AG09319 (cell line): ENCODE measurements at places on chromosomes 12 and 14.

- DNase-seq: no peak
Observed at GRCh38 chr14:100898935-100899883, 4.3 kb downstream of the RTL1 start.

GRCh38 chr12:45191239-45191638 is 24.7 kb upstream of the ANO6 start:
- no peak for DNase-seq

GRCh38 chr12:992647-993046 is 1.6 kb downstream of the ERC1 start:
- no peak for DNase-seq

GRCh38 chr14:66662374-66662773 is 154.4 kb downstream of the GPHN start:
- DNase-seq: no peak

DNA sequence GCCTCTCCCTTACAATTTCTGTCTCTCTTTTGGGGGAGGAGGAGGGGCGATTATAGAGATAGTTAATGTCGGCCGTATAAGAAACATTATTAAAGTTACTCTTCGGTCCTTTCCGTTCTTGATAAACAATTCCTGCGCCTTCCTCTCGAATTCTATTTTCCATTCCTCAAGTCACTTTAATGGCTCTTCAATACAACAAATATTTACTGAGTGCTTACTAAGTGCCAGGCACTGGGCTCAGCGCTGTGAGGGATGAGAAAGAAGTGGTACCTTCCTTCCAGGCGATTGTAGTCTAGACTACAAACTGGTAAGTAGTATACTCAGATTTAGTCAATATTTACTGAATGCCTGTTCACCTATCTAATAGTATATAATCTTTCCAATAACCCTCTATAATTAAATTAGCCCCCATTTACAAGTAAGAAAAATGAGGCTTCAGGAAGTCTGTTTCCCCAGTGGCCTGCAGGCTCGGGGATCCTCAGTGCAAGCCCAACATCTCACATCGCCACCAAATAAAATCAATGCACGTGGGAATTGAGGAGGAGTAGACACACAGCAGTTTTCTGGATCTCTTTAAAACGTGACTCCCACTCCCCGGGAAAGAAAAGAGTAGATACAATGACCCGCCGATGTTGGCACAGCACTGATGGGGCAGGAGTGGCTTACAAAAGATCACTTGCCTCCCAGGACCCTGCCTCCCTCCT is 589 bp upstream of the ZNF219 start:
- no peak for DNase-seq

GRCh38 chr14:36748610-36749213 is 87.1 kb downstream of the PAX9 start:
- no peak for DNase-seq

DNA sequence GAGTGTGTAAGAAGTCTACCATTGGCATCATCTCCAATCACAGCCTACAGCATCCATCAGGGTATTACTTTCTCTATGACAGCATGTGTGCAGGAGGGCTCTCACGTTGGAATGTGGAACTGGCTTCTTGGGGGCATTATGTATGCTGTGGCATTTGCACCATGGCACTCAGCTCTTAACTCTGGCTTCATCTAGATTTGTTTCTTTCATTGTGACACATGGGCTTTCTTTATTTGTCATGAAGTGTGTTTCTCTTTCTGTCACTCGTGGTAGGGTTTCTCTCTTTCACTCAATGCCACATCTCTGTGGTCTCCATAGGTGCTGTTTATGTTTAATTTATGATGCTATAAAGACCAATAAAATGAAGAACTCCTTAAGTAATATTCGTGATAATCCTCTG is 191.2 kb upstream of the GARIN2 start:
- no peak for DNase-seq

DNA sequence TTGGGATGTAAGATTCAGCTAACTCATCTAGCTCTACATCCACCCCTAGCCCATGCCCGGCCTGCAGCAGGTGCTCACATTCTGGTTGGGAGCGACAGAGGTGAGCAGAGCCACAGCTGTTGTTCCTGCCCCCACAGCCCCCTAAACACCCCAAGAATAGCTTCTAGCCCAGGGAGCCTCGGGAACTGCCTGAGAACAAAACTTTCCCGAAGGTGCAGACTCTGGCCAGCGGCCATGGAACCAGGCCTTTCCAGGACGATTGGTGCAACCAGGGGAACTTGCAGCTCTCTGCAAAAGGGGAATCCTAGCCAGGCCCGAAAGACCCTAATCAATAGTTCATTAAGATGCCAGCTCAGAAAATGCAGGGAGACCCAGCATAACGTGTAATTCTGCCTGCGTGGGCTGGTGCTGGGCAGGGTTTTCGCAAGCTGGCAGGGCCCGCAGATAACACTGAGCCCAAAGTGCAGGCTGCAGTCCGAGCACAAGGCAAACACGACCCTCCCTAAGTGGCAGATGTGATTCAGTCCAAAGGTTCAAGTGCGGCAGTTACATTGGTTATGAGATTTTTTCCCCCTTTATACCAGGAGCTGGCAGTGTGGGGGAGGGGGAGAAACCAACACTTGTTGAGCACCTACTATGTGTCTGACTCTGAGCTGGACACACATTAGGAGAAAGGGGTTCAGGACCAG is 122.5 kb upstream of the MAP1LC3B2 start:
- no peak for DNase-seq

DNA sequence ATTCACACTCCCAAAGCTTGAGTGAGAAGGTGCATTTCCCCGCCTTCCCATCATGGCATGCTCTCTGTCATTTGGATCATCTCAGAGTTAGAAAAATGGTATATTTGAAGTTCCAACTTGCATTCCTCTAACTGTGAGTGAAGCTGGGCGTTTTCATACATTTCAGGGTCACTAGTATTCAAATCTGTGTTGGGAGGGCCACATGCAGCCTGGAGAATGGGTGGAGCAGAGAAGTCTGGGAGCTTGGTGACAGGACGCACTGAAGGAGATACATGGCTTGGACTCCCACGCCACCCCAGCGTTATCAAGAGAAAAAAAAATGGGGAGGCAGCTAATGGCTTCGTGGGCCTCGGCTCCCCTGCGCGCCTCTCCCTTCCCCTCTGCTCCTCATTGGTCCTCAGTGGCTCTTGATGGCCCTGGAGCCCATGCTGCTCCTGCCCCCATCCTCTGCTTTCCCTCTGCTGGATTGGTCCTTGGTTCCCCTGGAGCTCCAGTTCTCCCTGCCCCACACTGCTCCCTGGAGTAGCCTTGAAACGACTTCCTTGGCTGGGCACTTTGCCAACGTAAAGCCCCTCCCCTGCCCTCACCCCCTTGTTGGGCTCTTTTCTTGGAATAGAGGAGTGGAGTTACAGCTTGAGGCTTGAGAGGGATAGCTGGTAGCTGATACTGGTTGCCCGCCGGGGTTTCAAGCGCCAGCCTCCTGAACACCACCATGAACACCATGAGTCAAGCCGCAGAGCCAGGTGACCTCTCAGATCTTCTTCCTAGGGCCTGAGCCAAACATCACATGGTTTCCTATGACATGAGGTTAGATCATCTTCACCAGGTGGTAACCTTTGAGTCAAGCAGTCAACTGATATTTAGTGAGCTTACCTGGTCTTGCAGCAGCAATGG is 139.6 kb downstream of the PRKCH start:
- DNase-seq: no peak

GRCh38 chr12:17304503-17305347 is 698.8 kb upstream of the LMO3 start:
- no peak for DNase-seq

GRCh38 chr14:59020382-59020781 is 168.1 kb upstream of the DAAM1 start:
- no peak for DNase-seq

GRCh38 chr12:106299202-106299774 is 3.2 kb upstream of the TCP11L2 start:
- no peak for DNase-seq

DNA sequence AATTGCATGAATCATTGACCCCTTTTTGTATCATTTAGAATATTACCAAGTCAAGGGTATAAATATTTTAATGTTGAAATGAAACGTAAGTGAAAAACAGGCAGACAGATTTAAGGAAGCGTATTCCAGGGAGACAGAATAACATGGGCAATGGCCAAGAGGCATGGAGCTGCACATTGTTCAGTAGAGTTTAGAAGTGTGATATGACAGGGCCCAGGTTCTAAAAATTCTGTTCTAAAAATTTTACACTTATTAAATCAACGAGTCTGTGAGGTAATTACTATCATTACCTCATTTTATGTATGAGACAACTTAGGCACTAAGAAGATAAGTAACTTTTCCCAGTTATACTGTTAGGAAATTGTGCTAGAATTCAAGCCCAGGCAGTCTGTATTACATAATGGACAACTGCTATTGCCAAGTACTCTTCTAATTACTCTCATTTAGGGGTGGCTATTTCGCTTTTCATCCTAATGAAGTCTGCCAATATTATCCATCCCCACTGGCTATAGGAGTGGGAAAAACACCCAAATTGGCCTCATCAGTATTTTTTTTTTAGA is 103.2 kb upstream of the NAV3 start:
- no peak for DNase-seq

- no peak for DNase-seq
Observed at GRCh38 chr14:88522393-88522792, 32.4 kb downstream of the PTPN21 start.

GRCh38 chr14:63513756-63514155 is 29.4 kb downstream of the PPP2R5E start:
- DNase-seq: no peak

DNA sequence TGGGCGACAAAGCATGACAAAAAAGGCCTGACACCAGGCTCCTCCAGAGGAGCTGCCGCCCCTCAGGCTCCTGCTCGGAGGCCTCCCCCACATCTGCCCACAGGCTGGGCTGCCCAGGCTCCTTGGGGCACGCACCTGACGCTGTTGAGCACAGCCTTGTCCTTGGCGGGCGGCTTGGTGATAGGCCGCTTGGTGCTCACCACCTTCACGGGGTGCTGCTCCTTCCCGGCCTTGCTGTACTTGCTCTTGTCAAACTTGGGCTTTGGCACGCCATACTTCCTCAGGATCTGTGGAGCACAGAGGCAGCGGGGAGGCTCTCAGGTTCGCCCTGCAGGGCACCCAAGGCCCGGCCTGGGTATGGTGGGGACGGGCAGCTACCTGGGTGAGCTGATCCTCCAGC is 53.4 kb downstream of the TRAFD1 start:
- no peak for DNase-seq

- no peak for DNase-seq
Observed at GRCh38 chr12:18556161-18556560, 181.7 kb downstream of the PLCZ1 start.

DNA sequence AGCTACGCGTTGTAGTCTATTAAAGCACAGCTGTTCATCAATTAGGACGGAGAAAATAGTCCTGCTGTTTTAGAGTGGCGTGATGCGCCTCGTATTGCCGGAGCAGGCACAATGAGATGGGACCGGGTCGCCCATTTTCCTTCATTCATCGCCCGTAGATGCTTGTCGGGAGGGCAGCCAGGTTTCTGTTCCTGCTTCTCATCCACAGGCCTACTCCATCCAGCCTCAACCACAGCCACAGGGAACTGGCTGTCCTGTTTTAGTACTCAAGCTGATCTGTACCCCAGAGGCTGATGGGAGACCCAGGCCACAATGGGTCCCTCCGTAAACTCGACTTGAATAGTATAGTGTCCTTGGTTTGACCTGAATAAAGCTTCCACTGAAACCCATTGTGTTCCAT is 264.0 kb downstream of the VRK1 start:
- DNase-seq: no peak

DNA sequence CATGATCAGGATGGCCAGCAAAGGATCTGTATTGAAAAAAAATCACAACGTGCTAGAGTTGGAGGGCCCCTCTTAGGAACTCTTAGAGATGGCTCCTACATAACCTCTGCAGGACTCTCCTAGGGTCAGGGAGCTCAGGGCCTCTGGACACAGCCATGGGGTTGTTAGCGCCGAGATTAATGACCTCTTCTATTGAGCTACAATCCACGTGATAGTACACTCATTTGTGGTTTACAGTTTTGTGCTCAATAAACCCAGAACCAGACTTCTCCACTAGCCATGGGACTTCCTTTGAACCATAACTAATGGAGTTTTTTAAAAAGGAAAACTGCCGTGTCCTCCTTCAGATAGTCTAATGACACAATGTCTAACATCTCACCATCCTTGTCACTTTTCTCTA is 29.6 kb upstream of the HDAC7 start:
- DNase-seq: no peak

DNA sequence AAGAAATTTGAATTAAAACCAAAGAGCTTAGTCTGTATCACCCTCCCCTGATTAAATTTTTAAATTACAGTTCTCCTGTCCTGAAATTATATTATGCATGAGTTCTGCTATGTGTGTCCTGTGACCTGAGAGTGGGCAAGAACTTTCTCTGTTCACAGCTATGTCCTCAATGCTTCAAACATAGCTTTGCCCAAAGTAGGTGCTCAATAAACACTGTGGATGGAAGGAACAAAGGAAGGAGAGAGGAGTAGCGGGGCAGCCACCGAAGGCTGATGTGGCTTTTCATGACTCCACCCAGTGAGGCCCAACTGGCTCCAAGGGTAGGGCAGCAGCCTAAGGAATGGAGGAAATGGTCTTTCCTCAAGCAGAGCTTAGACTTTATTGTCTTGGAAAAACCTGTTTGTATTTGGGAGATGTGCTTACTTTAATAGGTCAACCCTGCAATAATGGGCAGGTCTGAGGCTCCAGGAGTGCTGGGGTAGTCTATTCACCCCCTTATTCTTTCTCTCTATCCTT is 7.6 kb upstream of the MARK3 start:
- no peak for DNase-seq

DNA sequence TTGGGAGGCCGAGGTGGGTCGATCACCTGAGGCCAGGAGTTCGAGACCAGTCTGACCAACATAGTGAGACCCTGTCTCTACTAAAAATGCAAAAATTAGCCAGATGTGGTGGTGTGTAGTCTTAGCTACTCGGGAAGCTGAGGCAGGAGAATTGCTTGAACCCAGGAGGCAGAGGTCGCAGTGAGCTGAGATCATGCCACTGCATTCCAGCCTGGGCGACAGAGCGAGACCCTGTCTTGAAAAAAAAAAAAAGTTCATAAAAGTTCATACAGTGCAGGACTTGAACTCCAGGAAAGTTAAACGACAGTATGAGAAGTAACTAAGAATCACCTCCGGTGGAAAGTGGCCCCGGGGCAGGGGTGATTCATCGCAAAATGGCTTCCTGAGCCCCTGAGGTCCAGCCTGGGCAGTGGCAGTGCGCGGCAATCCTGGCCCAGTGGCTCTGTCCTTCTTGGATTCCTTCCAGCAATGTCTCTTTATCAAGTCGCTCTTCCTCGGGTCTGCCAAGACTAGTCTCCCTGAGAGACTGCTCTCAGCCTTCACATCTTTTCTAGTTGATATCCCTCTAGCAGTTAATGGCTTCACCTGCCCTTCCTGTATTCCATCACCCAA is 16.7 kb upstream of the MAP1LC3B2 start:
- DNase-seq: no peak

GRCh38 chr12:100450735-100451134 is 22.9 kb upstream of the NR1H4 start:
- no peak for DNase-seq

DNA sequence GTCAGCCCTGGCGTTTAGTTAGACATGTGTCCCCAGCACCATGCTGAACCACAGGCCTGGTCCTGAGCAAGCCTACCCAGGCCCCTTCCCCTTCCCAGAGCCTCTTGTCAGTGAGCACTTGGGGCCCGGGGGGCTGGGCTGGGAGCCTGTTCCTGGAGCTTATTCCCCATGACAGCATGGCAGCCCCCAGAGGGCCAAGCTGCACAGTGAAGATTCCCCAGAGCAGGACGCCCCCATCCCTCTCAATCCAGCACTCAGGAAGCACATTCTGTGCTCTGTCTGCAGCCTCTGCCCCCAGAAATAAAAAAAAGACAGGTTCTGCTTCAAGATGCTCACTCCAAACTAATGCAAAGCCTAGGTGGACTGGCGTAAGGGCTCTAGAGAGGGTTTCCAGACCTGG is 117.3 kb downstream of the LGMN start:
- no peak for DNase-seq

- DNase-seq: no peak
Observed at GRCh38 chr14:79271122-79271521, 940.2 kb downstream of the DIO2 start.
